ENCODE measurements at places on chromosomes 7 and 10.

GRCh38 chr7:127233630-127234029 is 19.1 kb downstream of the GRM8 start:
- no peak for DNase-seq

GRCh38 chr10:55168343-55168742 is 367.3 kb upstream of the PCDH15 start:
- no peak for DNase-seq

GRCh38 chr7:112341464-112341863 is 108.8 kb upstream of the IFRD1 start:
- no peak for DNase-seq

DNA sequence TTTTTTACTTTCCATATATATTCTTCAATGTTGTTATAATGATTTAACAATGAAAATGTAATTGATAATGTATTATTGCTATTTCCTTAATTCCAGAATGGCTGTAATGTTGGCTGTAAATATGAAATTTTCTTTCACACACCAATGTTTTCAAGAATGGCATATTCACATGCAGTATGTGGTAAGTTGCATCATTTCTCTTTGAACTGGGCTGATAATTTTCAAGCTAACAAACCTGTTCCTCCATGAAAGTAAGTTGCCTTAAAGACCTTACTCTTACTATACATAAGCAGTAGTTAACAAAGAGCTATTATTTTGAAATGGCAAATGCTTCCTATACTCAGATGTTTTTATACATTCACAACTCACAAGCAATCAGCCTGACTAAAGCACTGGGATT is 154.5 kb downstream of the TMEM168 start:
- DNase-seq: no peak

DNA sequence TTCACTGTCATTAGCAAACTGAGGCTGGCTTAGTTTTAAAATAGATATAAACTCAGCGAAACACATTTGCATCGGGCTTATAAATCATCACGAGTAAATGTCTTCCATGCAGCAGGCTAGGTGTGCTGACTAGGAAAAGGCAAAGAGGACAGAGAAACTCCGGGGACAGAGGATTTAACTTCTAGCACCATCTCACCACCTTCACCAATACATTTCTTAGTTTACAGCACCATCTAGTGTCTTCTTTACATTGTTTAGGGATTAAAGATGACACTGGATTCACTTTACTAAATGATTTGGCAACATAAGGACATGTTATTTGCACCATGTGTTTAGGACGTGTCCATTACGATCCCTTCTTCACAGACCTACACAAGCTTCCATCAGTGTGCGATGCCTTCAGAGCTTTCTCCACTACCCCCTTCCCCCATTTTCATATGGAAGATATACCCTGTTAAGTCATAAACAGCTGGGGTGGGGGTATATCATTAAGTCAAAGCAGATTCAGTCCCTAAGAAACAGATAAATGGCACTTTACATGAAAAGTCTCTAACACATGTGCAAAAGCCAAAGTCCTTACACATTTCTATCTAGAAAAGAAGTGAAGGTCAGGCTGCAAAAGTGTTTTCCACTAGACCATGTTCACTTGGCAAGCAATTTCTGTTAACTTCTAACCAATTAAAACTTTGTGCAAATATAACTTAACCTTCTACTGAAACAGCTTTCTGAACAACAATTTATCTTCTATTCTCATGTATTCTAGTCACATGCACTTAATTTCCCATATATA is 103.3 kb downstream of the GRB10 start:
- no peak for DNase-seq

GRCh38 chr10:33293076-33293475 is 41.4 kb downstream of the NRP1 start:
- DNase-seq: no peak

DNA sequence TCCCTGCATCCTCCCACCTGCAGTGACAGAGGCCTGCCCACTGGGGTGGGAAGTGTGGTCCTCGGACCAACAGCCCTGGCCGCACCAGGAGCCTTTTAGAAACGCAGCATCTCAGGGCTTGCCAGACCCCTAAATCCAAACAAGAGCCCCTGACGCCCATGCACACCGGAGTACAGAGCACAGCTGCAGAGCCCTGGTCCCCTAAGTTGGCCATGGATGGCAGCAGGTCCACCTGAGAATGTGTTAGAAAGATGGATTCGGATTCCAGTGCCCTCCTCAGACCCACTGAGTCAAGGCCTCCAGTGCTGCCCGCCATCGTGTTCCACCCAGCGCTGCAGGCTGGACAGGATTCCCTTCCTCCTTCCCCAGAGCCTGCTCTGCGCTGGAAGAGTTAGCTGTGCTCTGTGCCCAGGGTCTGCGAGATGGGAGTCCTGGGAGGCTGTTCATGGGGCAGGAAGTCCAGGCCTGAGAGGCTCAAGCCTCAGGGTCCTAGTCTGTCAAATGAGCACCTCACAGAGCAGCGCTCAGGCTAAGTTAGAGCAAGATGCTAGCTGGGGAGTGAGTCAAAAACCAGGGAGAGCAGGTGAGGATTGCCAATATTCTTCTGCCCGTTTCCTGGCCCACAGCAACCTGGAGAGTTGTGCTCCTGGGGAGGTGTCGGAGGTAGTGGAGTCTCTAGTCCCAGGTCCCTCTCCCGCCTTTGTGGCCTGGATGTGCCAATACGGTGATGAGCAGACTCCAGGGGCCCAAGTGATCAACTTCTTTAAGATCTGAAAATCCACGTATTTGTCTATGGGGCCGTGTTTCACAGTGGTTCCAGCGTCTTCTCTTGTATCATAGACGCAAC is 95.9 kb upstream of the GPR26 start:
- no peak for DNase-seq

All from stimulated activated CD8-positive, alpha-beta memory T cell treated with anti-CD3 and anti-CD28 coated beads, Interleukin-2, amount 100 ng/mL, for 1 hour (primary cell).